ENCODE measurements at places on chromosomes 2 and 18.

DNA sequence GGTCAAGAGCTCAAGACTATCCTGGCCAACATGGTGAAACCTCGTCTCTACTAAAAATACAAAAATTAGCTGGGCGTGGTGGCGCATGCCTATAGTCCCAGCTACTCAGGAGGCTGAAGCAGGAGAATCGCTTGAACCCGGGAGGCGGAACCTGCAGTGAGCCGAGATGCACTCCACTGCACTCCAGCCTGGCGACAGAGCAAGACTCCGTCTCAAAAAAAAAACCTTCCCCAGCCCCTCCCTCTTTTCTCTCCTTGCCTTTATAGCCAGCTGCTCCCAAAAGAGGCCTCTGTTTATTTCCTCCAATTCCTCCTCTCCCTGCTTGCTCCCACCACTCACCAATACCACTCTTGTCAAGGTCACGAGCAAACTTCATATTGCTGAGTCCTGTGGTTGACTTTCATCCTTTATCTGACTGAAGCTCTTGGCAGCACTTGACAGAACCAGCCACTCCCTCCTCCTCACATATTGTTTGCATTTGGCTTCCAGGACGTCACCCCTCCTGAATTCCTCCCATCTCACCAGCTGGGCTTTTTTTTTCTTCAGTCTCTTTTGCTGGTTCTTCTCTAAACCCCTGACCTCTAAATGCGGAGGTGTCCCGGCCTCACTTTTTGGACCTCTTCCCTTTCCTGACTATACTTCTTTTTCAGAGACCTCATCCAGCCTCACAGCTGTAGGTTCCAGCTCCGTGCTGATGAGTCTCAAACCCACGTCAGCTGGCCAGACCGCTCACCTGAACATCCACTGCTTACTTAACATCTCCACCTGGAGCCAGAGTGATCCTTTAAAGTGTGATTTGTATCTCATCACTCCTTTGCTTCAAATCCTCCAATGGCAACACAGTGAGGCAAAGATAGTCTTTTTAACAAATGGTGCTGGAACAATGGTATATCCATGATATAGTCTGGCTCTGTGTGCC lies 84.6 kb upstream of the CAB39 start:
- no peak for DNase-seq

DNA sequence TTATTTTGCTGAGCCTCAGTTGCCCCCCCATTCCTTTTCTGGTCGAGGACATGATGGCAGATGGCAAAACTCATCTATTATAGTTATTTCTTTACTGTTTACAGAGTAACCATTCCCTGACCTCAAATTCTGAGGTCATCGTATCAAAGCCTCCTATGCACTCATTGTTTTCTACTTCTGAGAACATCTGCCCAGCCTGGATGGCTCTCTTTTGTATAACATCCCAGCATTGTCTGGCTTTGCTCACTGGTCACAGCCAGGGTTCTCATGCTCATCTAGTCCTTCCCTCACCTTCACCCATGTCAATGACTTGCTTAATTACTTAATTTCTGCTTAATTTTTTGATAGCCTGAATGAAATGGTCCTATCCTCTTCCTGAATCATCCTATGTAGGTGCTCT lies 472.1 kb downstream of the PARD3B start:
- no peak for DNase-seq

- DNase-seq, result no peak
Measured at GRCh38 chr2:149040451-149040850, 2.0 kb downstream of the LYPD6B start.

- DNase-seq, result no peak
Measured at GRCh38 chr18:35672897-35673296, 91.4 kb downstream of the GALNT1 start.

- DNase-seq, result no peak
Measured at GRCh38 chr2:199310771-199311585, 146.8 kb downstream of the SATB2 start.

DNA sequence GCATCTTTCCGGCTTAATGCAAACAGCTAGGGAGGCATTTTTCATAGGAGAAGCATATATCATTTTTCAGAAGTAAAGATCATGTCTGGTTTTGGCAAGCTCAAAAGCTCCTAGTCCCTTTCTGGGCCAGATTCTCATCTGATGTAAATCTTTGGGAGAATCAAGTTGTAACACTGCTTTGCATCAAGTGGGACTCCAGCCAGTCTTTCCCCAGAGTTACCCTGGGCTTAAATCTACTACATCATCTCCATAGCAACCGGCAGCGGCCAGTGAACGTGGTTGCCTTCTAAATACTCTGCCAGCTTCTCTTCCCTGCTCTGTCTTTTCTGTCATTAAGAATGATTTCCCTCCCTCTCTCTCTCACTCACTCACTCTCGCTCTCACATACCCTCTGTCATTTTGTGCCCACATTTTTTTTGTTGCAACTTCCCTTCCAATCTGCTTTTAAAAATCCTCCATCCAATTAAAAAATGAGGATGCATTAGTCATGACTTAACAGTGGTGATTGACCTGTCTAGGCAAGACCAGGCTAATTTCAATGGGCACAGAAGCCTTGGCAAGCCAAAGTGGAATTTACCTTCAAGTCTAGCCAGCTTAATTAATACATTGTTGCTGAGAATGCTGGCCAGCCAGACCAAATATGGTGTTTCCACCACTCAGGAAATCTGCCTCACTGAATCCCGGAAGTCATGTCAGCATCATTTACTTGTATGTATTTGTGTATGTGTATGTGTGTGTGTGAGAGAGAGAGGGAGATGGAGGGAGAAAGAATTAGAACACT lies 93.0 kb downstream of the NRP2 start:
- no peak for DNase-seq

- DNase-seq, result no peak
Measured at GRCh38 chr2:69544951-69545350, 98.6 kb downstream of the AAK1 start.

GRCh38 chr2:175366815-175367214 lies 185.3 kb upstream of the ATP5MC3 start:
- DNase-seq, result no peak

GRCh38 chr2:203535784-203536585 lies 884 bp upstream of the RAPH1 start:
- DNase-seq, result no peak

DNA sequence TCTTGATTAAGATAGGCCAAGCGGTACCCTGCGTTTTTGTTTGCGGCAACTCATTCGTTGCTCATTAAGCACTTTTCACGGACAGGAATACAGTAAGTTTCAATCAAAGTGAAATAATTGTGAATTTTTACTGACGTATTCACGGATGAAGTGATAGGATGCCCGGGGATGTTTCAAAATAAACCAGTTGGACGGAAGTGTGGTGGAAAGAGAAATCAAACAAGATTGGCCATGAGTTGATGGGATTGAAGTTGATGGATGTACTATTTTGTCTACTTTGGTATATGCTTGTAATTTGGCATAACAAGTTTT lies 481 bp downstream of the TMEM177 start:
- no peak for DNase-seq

DNA sequence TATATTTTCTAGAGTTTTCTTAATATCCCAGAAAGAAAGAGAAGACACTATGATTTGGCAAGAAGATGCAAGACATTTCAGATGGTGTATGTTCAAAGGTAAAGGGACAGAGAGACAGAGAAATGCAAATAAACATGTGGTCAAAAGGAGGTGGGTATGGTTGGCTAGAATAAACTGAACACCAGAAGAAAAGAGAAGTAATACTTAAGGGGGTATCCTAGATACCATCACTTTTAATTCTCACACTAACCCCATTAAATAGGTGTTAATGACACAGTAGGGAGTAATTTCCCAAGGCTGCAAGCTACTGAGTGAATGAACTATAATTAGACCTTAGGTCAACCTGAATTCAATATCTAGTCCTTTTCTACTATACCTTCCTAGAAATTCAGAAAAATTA lies 111.2 kb upstream of the CD226 start:
- no peak for DNase-seq

- peak; percentile 28 for DNase-seq
Measured at GRCh38 chr2:112884869-112885505, 26.0 kb upstream of the IL37 start.

All from GF-D8 (cell line).